ENCODE measurements at places on chromosomes 4 and X.

GRCh38 chrX:64853424-64853823 lies 122.8 kb downstream of the ZC4H2 start:
- no peak for DNase-seq

DNA sequence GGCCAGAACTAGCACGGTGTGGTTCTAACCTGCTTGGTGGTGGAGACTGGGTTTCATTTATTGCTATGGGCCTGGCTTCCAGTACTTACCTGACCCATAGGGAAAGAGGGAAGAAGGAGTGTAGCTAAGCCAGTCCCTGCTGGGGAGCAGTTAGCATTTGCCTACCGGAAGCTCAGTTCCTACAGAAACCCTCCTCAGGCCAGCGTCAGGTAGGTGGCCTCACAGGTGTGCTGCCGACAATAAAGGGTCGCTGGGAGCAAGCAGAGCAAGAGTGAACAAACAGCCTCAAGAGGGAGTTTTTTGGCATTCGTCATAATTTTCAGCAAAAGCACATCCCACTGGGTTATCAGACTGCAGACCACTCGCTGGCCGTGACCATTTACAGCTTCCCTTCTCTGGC lies 740.6 kb upstream of the TENM3 start:
- no peak for DNase-seq

GRCh38 chr4:38154681-38155588 lies 194.7 kb downstream of the PTTG2 start:
- no peak for DNase-seq

GRCh38 chr4:37243722-37244582 lies 591 bp upstream of the NWD2 start:
- DNase-seq = no peak

- peak; percentile 18 for DNase-seq
Observed at GRCh38 chrX:150363561-150364346, 637 bp downstream of the MAMLD1 start.

GRCh38 chr4:91025241-91026148 lies 898.3 kb downstream of the CCSER1 start:
- no peak for DNase-seq

DNA sequence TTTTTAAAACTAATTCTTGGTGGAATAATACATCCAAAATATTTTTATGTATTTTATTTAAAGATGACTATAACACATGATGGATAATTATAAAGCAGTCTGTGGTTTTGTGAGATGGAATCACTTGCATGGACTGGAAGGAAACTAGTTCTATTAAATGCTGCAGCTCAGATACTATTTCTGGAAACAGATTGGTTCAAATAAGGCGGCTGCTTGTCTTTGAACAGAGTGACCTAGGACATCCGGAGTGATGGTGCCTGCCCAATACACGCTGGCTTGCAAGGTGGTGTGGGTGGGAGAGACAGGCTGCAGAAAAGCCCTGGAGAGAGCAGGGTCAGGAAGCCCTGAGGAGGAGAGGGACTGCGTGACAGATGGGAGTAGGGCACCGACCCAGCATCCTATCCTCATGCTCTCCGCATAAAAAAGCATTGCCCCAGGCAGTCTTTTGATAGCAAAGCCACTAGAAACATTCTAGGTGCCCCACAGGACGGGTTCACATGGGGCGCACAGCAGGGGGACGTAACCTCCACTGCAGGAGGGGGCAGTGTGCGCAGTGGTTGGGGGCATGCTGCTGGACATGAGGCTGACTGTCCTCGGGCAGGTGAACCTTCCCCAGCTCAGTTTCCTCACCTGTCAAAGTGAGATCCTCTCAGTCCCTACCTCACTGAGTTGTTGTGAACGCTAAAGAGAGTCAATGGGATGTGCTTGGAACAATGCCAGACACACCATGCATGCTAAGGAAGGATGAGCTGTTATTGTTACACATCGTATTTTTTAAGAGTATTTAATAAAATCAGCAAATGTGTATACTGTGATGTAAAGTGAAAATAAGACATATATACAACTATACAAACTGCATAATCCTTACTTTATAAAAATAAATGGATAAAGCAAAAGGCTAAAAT lies 71.3 kb downstream of the EVC2 start:
- DNase-seq = no peak

DNA sequence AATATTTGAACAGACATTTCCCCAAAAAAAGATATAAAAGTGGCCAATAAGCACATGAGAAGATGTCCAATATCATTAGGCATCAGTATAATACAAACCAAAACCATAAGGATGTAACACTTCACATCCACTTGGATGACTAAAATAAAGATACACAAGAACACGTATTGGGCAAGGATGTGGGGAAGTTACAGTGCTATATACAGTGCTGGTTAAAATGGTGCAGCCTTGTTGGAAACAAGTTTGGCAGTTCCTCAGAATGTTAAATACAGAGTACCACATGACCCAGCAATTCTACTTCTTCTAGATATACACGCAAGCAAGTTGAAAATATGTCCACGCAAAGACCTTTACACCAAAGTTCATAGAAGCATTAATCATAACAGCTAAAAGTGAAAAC lies 58.9 kb downstream of the HAUS3 start:
- no peak for DNase-seq

GRCh38 chrX:136828830-136829229 lies 48.1 kb upstream of the ARHGEF6 start:
- DNase-seq = no peak

DNA sequence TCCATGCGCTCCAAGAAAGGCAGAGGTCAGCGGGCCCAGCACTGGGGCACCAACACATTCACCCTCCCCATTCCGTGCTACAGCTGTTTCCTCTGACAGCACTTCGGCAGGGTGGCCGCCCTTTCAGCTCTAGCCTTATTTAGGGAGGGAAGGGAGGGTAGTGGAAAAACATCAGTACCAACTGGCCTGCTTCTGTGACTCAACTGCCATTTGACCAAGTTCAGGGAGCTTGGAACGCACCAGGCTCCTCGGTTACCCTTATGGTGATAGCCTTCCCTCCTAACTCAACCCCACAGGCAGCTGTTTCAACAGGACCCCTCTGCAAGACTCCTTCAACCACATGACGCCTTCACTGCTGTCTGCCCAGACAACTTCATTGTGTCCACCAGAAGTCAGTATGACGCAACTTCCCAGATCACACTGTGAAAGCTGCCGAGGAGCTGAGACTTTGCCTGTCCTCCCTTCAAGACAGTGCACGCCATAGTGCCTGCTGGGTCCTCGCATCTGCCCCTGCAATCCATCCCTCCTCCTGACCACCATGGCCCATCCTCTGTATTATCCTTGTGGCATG lies 132.2 kb downstream of the AFAP1 start:
- no peak for DNase-seq

Data from T47D (cell line).